ENCODE measurements at places on chromosomes 5 and 9.

DNA sequence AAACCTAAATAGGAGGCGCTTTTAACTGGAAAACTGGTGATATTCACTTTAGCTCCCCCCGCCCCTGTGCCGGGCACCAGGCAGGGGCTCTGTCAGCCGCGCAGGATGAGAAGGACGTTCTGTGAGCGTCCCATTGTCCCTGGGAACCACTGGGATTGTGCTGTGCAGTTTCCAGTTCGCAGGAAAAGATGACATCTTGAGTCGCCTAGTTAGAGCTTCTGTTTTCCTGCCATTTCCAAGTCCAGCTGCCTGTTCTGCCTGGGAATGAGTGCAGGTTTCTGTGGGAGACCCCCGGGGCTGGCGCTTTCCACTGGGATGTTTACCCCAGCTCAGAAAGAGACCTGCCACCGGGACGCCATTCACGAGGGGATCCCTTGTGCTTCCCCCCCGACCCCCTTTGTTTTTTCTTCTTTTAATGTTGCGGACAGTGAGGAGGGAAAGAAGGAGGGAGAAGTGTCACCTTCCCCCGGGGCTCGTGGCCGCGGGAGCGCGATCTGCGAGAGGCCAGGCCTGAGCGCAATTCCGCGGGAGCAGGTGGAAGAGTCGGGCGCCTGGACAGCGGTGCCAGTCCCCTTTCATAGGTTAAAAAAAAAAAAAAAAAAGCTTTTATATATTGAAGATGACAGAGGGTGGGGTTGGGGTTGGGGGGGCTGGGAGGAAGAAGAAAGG, 121.5 kb downstream of the RMI1 start:
- no peak for DNase-seq

- DNase-seq = no peak
Measured at GRCh38 chr5:16902846-16903245, 33.2 kb downstream of the MYO10 start.

DNA sequence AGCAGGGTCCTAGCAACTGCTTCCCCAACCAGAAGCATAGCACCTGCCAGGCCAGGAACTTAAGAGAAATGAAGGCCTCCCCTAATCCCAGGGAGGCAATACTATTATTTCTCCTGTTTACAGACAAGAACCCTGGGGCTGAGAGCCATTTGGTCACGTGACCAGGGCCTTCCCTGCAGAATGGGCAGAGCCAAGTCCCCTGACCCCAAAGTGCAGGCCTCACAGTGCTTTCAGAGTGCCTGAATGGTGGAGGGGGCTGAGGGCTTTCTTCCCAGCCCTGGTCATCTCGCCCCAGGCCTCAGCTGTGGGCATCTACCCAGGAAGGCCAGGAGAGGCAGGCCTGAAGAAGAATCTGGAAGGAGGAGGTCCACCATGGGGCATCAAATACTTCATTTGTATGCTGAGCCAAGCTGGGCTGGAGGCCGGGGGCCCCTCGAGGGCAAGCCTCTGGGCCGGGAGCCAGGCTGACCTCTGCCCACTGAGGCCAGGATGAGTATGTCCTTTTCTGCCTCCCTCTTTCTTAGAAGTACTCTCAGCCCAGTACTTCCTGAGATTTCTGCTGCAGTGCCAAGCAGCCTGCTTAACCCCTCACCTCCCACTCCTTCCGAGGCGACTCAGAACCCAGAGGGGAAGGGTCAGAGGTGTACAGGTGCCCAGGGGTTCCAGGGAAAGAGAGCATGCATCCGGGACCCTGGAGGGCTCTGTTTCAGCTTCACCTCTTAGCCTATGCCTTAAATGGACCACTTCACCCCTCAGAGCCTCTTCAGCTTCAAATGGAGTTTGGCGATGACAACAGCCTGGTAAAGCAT, 18.9 kb upstream of the DUSP1 start:
- DNase-seq = no peak

DNA sequence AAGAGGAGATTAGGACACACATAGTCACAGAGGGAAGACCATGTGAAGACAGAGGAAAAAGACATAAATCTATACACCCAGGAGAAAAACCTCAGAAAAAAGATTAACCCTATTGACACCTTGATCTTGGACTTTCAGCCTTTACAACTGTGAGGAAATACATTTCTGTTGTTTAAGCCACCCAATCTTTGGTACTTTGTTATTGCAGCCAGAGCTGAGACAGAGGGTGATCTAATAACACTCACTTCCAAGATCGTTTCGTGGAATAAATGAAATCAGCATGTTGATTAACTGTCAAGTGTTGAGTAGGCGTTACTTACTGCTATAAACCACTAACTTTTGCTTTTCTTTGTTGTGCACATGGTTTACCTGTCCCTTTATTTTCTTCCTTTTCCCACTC, 361.2 kb upstream of the RIOK2 start:
- DNase-seq = no peak

GRCh38 chr5:112106878-112107277, 312.2 kb downstream of the EPB41L4A start:
- no peak for DNase-seq

GRCh38 chr5:2996687-2997086, 245.2 kb upstream of the IRX2 start:
- DNase-seq = no peak

- DNase-seq = no peak
Measured at GRCh38 chr9:109802491-109802890, 22.5 kb downstream of the PALM2AKAP2 start.

DNA sequence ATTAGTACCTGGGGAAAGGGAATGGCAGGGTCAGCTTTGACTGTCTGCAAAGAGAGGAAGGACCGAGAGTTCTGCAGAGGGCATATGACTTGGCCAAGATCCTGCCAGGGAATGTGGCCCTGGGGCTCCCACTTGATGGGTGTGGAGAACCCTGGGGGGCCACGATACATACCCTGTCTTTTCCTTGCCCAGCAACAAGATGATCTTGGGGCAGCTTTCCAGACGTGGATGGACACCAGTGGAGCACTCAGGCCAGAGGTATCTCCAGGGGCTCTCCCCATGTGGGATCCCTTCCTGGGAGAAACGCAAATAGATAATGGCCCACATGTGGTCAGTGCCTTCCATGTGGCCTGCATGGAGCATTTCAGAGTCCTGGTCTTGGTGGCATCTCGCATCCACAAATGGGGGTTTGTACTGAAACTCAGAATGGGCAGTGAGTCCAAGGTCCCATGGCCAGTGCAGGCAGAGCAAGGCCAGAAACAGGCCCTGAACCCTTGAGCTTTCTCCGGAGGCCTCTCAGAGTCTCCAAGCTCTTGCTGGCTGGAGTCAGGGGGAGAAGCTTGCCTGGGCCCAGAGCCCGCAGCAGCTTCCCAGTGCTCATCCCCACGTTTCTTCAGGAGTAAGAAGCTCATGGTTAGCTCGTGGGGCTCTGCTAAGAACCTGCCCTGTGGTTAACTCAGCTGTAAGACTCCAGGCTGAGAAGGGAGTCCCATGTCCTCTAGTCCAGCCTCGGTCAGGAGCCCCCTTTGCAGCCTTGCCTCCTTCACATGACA, 18.3 kb upstream of the ORM1 start:
- DNase-seq = no peak

All from stimulated activated CD8-positive, alpha-beta memory T cell treated with anti-CD3 and anti-CD28 coated beads, Interleukin-12 subunit alpha, Interleukin-12 subunit beta, amount 100 ng/mL, for 4 hours (primary cell).